Foreskin keratinocyte (primary cell): ENCODE measurements at places on chromosomes 3 and 15.

DNA sequence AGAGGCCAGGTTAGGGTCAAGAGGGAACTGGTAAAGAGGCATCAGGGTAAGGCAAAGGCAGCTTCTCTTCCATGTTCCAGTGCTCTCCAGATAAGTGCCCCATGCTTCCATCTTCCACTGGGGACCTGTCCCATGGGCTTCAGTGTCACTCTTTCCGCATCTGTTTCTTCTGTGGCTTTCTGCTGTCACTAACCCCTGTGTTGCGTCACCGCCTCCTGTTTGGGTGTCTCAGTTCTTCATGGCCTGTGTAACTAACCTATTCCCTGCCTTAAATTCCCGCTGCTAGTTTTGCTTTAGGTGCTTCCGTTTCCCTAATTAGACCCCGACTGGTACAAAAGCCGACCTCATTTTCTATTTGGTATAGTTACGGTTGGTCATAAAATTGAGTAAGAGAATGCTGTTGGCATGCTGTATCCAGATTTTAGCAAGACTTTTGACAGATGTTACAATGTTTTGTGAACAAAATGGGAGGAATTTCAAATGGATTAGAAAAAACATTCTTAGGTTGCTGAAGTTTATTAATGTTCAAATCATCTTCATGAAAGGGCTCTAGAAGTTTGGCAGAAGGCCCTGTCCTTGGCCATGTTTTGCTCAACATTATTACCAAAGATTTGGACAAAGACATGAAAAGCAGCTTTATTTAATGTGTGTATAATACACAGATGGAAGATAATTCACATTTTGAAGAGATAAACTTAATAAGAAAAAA lies 245.3 kb downstream of the BBX start:
- no peak for DNase-seq

DNA sequence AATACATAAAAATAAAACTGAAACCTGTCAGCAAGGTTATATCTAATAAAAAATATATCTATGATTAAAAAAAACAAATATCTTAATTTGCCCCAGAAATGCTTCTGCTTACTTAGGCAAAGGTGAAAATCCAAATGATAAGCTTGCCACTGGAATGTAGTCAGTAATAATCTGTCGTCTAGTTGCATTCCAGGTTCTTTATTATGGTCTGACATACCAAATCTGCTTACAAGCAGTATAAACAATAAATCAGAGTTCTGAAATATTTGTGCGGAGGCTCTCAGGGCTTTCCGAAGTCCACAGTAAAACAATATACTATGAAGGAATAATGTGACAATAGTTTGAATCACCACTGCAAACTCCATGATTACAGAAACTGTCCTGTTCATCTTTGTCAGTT lies 1133.5 kb downstream of the ROBO1 start:
- DNase-seq, result peak; percentile 20

GRCh38 chr15:74648051-74648842 lies 32.6 kb downstream of the CLK3 start:
- DNase-seq, result no peak

- no peak for DNase-seq
Measured at GRCh38 chr15:33089878-33090757, 104.4 kb downstream of the FMN1 start.

DNA sequence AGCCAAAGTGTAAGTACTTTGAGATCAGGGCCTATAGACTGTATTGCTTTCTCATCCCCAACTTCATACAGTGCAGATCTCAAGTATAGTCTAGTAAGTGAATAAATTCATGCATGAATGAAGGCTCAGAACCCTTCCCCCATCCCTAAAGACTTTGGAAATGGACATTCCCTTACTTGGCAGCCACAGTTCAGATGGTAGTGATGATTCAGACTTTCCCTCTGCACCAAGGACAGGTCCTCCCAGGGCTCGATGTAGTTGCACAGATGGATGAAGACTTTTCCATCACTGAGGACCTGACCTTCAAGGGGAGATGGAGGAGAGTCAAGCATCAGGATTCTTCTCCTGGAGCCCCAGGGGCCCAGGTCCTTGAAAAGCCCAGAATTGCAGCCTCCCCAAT lies 4.6 kb downstream of the TIMP4 start:
- DNase-seq, result no peak

DNA sequence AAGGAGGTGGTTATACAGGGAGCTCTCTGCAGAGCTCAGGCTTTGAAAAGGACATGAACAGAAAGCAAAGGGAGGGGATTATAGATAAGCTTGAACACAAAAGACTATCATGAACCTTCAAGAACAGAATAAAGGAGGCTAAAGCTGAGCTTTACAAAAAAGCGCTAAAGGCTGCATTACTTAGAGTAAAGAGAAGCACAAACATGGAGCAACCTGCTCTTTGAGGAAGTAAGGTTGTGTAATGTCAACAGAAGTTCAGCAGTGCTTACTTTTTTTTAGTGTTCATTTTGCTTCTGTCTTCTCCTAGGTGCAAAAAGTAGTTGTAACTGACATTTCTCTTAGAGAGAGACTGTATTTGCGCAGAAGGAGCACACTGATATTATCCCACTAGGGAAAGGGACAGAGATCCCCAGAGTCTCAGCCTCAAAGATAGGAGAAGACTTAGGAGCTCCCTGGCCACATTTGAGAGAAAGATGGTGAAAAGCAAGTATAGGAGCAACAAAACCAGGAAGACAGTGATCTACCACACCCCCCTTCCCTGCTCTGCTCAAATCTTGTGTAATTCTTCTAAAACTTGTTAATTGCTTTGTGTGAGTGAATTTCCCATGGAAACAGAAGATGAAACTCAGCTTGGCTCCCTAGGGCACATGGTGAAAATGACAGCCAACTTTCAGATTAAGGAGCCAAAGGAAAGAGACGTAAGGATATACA lies 54.7 kb downstream of the QTRT2 start:
- no peak for DNase-seq

DNA sequence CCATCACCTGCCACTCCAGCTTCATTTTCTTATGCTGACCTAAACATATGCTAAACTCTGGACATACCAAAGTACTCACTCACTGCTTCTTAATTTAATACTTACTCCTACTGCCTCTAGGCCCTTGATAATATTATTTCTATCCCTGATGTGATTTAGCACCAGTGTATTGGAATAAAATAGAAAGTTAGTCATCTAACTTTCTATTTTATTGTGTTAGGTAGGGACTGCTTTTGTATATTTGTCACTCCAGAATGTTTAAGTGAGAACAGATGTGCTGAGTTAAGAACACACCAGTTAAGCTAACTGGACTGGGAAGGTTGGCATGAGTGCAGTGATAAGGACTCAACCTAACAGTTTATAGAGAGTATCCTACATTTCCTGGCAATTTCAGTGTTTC lies 6.5 kb upstream of the CLDN16 start:
- DNase-seq, result no peak

DNA sequence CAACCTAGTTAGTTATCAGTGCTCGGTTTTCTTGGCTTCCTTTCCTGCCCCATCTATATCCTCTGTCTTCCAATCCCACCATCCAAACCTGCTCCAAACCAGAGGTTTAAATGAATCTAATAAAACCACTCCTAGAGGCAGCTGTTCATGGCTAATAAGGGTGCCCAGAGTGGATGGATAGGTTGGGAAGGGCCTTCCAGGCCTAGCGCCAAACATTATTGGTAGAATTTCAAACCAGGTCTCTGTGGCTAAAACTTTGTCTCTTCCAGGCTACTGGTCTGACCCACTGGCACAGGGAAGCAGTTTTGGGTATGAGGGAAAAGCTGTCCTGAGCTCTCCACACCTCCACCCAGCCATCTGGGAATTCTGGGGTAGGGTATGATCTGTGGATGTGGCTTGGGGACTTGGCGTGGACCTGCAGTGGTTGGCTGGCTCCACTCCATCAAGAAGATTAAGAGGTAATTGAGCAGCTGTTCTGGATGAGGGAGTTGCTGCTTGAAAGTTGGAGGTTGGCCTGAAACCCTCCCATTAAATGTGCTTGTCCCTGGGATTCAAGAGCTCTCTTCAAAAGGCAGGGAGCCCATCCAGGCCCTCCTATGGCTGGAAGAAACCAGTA lies 29.3 kb upstream of the INSYN1 start:
- DNase-seq, result no peak

DNA sequence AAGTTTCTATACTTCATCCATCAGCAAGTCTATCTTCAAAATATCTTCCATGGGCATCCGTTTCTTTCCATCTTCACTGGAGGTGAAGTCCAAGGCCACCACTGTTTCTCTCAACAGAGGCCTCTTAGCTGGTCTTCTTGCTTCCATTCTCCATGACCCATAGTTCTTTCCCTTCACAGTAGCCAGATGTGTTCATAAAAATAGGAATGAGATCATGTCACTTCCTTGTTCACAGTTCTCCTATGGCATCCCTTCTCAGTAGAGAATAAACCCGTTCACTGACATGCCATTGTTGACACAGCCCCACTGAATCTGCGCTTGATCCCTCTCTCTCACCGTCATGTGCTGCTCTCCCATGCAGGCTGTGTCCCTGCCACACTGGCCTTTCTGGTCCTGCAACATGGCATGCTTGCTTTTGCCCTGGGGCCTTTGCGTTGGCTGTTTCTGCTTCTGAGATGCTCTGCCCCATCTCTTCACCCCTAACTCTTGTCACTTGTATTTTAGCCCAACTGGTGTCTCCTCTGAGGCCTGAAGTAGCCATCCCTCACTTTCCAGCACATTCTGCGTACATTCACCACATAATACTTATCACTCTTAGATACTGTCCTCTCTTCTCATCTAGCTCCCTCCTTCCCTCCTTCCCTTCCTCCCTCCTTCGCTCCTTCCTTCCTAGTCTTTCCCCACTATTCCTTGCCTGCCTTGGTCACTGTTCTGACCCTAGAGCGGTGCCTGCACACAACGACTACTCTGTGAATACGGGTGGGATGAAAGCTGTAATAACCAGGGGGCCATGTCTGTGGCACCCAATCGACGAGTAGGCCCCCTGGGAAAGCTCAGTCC lies 42.0 kb downstream of the STARD5 start:
- DNase-seq, result no peak

- no peak for DNase-seq
Measured at GRCh38 chr3:182766099-182766498, 27.2 kb upstream of the ATP11B start.

DNA sequence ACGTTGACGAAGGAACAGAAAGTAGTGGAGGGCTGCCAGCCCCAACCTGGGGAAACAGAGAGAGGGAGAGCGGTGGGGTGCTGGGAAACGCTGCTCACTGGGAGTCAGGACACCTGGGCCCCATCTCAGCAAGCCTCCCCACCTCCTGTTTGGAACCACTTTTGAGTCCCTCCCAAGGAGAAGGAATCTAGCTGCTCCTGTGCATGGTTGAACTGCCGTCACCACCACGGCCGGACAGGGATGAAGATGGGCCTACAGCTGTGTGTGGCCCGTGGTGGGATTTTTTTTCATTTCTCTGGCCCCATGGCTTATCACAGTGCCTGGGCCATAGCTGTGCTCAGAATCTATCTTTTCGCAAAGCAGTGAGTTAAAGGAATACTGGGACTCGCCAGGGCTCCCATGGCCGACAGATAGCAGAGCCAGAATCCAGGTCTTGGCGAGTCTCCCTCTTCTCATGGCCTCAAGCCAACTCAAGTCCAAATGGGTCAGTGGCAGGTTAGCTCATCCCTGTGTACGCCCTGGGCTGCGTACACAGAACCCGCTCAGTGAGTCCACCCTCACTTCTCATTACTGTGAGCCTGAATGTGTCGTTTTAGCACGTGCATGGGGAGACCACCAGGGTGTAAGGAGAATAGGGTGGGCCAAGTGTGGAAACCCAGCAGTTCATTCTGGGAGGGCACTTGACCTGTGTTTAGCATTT lies 271.2 kb downstream of the FAM43A start:
- no peak for DNase-seq

DNA sequence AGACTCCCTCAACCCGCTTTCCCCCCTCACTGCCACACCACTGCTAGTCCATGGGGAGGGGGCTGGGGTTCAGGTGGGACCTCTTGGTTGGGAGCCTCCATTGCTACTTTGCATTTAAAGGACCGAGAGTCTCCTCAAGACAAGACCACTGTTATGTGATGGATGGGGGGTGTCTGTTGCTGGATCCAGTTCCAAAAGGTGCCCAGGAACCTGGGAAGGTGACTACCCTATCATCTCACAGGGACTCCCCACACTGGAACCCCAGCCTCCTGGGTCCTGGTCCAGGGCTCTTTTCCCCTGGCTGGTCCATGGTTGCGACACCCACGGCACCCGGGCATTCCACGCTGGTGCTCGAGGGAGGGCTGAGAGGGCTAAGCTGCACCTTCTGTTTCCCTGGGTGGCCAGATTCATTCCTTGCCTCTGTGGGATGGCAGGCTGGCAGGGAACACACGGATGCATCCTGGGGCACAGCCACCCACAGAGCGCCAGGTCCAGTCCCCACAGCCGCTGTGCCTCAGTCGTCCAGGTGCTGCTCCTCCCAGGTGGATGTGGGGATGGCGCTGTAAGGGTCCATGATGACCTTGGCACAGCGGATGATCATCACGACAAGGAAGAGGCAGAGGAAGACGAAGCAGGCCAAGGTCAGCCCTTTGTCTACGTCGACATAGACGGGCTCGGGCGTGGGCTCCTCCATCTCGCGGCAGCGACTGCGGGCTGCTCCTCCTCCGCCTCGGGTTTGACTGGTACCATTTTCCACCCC lies 48.6 kb downstream of the FAH start:
- no peak for DNase-seq

GRCh38 chr3:165545059-165545458 lies 292.2 kb downstream of the BCHE start:
- no peak for DNase-seq

DNA sequence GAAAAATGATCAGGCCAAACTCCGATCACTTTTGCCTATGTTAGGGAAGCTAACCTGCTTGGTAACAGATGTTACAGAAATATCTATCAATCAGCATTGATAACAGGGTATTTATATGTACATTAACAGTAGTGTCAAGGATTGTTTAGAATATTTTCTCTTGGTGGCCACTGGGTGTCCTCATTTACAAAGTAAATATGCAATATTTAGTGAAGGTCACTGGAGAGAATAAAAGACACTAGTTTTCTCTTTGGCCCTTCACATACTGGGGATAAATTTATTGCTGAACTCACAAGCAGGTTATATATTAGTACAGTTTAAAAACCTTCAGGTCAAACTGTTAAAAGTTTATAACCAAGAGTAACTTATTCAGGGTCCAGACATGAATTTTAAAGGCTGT lies 69.0 kb downstream of the TIGIT start:
- DNase-seq, result peak; percentile 6

DNA sequence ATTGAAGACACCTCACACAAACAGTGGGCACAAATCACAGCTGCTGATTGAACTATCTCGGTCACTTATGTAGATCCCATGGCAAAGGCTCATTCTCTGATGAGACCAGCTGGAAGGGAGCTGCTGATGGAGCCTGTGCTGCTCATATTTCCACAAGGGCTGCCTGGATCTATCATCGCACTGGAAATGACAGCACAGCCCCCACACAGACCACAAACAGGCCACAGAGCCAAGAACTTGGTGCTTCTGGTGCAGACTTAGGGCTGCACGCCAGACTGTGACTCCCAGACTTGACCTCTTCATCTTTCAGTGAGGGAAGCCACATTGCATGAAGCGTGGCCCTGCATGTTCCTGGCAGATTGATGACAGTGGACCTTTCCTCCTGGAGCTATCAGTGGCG lies 197.6 kb downstream of the MINAR1 start:
- no peak for DNase-seq

DNA sequence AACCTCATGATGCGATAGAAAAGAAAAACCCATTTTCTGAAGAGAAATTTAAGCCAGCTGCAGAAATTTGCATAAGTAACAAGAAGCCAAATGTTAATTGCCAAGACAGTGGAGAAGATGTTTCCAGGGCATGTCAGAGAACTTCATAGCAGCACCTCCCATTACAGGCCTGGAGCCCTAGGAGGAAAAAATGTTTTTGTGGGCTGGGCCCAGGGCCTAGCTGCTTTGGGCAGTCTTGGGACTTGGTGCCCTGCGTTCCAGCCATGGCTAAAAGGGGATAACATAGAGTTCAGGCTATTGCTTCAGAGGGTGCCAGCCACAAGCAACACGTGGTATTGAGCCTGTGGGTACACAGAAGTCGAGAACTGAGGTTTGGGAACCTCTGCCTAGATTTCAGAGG lies 10.9 kb upstream of the DAZL start:
- DNase-seq, result no peak
